ENCODE measurements at places on chromosomes 4 and X. TPM values are rescaled to one million over a fixed set of nuclear protein-coding genes. Genes with fewer than 3 reads are reported as not detected.

The BGN gene
- 4.4 TPM for total RNA-seq

The CT45A1 gene
- not detected for total RNA-seq

The PRDM8 gene
- not detected for total RNA-seq

The LIMCH1 gene
- 57.3 TPM for total RNA-seq

The SLC25A14 gene
- total RNA-seq: 9.5 TPM

The ENPEP gene
- total RNA-seq: 0.49 TPM

The PDE5A gene
- total RNA-seq: 1.6 TPM

The SLC25A43 gene
- total RNA-seq: 14.2 TPM

The PNMA3 gene
- total RNA-seq: 0.06 TPM

The MAGEE1 gene
- total RNA-seq: 0.65 TPM

The PLAC1 gene
- under 0.01 TPM for total RNA-seq

The RIPPLY1 gene
- total RNA-seq: not detected

The UVSSA gene
- 6.0 TPM for total RNA-seq

The NAP1L2 gene
- total RNA-seq: 3.0 TPM

The WAS gene
- total RNA-seq: not detected

The NWD2 gene
- total RNA-seq: not detected

The IGFBP7 gene
- total RNA-seq: 1,922 TPM

The MUC7 gene
- not detected for total RNA-seq

The BST1 gene
- total RNA-seq: 154 TPM

The C4orf36 gene
- 0.16 TPM for total RNA-seq

The PPP4R3C gene
- total RNA-seq: not detected

The ARL9 gene
- total RNA-seq: not detected

The GPR173 gene
- total RNA-seq: 4.0 TPM

The GPRIN3 gene
- total RNA-seq: 1.1 TPM

The OPRPN gene
- not detected for total RNA-seq

The LRAT gene
- not detected for total RNA-seq

The IL1RAPL2 gene
- total RNA-seq: not detected

The TMSB15C gene
- 2.8 TPM for total RNA-seq

The PRKG2 gene
- total RNA-seq: not detected

The GJB1 gene
- total RNA-seq: not detected

The FGFR3 gene
- total RNA-seq: 3.2 TPM

The POF1B gene
- total RNA-seq: 3.0 TPM

The CXorf51A gene
- total RNA-seq: not detected

The PORCN gene
- 10.3 TPM for total RNA-seq

The SYTL5 gene
- total RNA-seq: not detected

The GSX2 gene
- not detected for total RNA-seq

The CSN2 gene
- not detected for total RNA-seq

The CENPVL2 gene
- not detected for total RNA-seq

The EPHA5 gene
- under 0.01 TPM for total RNA-seq

The ZDHHC15 gene
- under 0.01 TPM for total RNA-seq

The DDIT4L gene
- 1.9 TPM for total RNA-seq

The AREG gene
- 0.32 TPM for total RNA-seq

The DUSP9 gene
- total RNA-seq: 0.13 TPM

The SATL1 gene
- total RNA-seq: not detected

The PFKFB1 gene
- not detected for total RNA-seq

The MAP9 gene
- 0.31 TPM for total RNA-seq

The TMEM31 gene
- total RNA-seq: not detected

The EFHC2 gene
- under 0.01 TPM for total RNA-seq

The SEPTIN6 gene
- total RNA-seq: 7.1 TPM

The ELK1 gene
- 6.5 TPM for total RNA-seq

The SOD3 gene
- 0.31 TPM for total RNA-seq

The GALNTL6 gene
- total RNA-seq: not detected

The PARM1 gene
- under 0.01 TPM for total RNA-seq

The CT47B1 gene
- not detected for total RNA-seq
